ENCODE measurements at places on chromosomes 1 and 21.

DNA sequence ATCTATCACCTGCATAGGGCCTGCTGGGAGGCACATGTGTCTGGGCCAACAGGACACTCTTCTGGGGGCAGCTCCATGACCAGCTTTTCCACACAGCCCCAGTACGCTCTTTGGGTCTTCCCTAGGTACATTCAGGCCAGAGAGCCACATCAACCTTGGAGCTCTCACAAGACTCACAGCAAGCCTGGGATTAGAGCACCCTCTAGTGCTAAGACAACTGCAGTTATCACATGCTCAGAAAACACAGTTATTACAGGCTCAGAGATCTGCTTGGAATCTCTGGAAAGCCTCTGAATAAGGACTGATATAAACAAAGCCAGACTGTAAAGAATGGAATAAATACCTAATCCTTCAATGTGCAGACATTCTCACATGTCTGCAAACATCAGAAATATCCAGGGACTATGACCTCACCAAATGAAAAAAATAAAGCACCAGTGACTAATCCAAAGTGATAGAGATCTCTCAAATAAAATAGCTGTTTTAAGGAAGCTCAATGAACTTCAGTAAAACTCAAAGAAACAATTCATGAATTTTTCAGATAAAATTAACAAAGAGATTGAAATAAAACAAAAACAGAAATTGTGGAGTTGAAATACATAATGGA is 563.9 kb upstream of the NR5A2 start:
- DNase-seq = no peak

DNA sequence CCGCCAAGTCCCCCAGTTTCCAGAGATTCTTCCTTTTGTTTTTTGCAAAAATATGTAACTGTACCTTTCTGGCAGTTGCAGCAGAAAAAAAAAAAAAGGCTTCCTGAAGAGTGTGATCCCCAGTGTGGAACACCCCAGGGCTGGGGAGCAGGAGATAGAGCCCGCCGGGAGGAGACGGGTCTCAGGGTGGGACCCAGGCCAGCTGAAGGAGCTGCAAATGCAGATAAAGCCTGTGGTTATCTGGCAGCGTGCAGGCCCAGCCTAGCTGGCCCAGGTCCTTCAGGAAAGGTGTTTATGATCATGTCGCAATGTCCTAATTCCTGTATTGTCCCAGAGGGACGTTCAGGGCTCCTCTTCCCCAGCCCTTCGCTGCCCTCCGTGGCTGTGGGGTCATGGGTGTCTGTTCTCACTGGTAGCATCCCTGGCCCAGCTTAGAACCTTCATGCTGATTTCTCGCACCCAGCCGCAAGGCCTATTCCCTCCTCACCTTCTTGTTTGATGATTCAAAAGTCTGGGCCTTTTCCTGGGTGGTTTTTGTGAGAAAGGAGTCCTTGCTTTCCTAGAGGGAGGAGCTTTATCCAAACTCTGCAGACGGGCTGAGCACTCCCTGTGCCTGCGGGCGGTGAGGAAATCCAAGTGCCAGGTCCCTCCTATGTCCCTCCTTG is 26.2 kb downstream of the RNF187 start:
- DNase-seq = no peak

- DNase-seq = no peak
Observed at GRCh38 chr1:85387781-85388180, 77.2 kb downstream of the DDAH1 start.

DNA sequence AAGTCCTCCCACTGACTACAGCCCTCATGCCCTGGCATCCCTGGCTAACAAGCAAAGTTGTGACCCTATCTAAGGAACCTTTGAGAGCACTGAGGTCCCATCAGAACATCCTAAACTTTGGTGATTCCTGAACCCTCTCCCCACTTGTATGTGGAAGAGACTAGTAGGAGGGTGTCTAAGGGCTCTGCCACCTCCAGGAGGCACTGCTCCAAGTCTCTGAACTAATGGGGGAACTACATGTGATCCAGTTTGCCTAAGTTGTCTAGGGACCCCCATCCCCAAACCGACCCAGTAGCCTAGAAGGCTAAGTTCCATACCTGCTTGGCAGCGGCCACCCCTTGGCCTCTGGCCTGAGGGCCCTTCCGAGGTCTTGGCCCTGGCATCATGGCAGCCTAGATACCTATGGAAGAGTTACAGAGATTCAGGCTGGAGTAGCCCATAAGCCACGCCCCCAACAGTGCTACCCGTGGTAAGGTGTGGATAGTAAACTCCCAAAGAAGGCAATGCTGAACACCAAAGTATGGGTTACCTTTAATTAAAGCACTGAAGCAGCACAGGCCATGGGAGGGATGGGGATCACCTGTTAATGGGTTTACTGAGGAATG is 1.7 kb downstream of the CC2D1B start:
- no peak for DNase-seq
